ENCODE measurements at places on chromosomes 11 and 22. TPM values are rescaled to one million over a fixed set of nuclear protein-coding genes. Genes with fewer than 3 reads are reported as not detected.

Gene DAGLA
- 6.2 TPM for total RNA-seq

Gene MIOX
- total RNA-seq, result not detected

Gene TOMT
- total RNA-seq, result not detected

Gene ARHGAP32
- total RNA-seq, result 4.5 TPM

Gene POU2AF1
- total RNA-seq, result not detected

Gene FAM111B
- 7.5 TPM for total RNA-seq

Gene ARHGEF17
- 11.5 TPM for total RNA-seq

Gene CD3G
- total RNA-seq, result not detected

Gene WBP2NL
- 0.06 TPM for total RNA-seq

Gene RFPL3
- total RNA-seq, result not detected

Gene ALG12
- 13.6 TPM for total RNA-seq

Gene KRTAP5-9
- not detected for total RNA-seq

Gene APOL3
- total RNA-seq, result 0.10 TPM

Gene OR8G5
- total RNA-seq, result not detected

Gene SCN4B
- total RNA-seq, result 0.08 TPM

Gene NUP98
- total RNA-seq, result 72.5 TPM

Gene SELENOO
- total RNA-seq, result 20.3 TPM

Gene EHF
- 0.69 TPM for total RNA-seq

Gene PHOX2A
- total RNA-seq, result not detected

Gene NOX4
- total RNA-seq, result not detected

Gene SOX10
- not detected for total RNA-seq

Gene CDCA5
- 72.8 TPM for total RNA-seq

Gene MIAT
- 0.29 TPM for total RNA-seq

Gene PLEKHB1
- 0.46 TPM for total RNA-seq

Gene LRRC4C
- total RNA-seq, result not detected

Gene CNGA4
- total RNA-seq, result 0.03 TPM

Gene OR2D2
- not detected for total RNA-seq

Gene IGHMBP2
- 15.3 TPM for total RNA-seq

Gene SLC35F2
- total RNA-seq, result 38.6 TPM

Gene TENM4
- 0.02 TPM for total RNA-seq

Gene PRR33
- total RNA-seq, result not detected

Gene CRYBB3
- total RNA-seq, result 0.22 TPM

Gene PANX3
- not detected for total RNA-seq

Gene OR51B5
- total RNA-seq, result not detected

Gene TBX10
- not detected for total RNA-seq

Gene C11orf97
- total RNA-seq, result not detected

Gene SYT7
- total RNA-seq, result 0.72 TPM

Gene HOATZ
- not detected for total RNA-seq

Gene PGM2L1
- total RNA-seq, result 17.0 TPM

Gene NXPE2
- not detected for total RNA-seq

Gene GPR83
- total RNA-seq, result 0.08 TPM

Gene TPCN2
- 14.0 TPM for total RNA-seq

Gene TYR
- not detected for total RNA-seq

Gene MYRF
- total RNA-seq, result 23.1 TPM

Gene CHRNA10
- total RNA-seq, result 0.78 TPM

Gene CAPN5
- 7.4 TPM for total RNA-seq

Gene SLC25A17
- total RNA-seq, result 23.1 TPM

Gene GAS2
- total RNA-seq, result 0.68 TPM

Gene HBE1
- total RNA-seq, result 0.29 TPM

Gene MUC2
- 0.50 TPM for total RNA-seq

Gene CRYAB
- 6.0 TPM for total RNA-seq
